ENCODE measurements at places on chromosomes 13 and 19. TPM values are rescaled to one million over a fixed set of nuclear protein-coding genes. Genes with fewer than 3 reads are reported as not detected.
A peak's percentile ranks its signal among the peaks of the same experiment; 100 is the strongest.

BSG gene
- total RNA-seq = 1,923 TPM

NCAN gene
- total RNA-seq = not detected

ZNF628 gene
- total RNA-seq = 6.4 TPM

MEIS3 gene
- 3.4 TPM for total RNA-seq

ACER1 gene
- not detected for total RNA-seq

DACH1 gene
- total RNA-seq = 3.5 TPM

BSPH1 gene
- total RNA-seq = not detected

ERCC5 gene
- 26.2 TPM for total RNA-seq

DNA sequence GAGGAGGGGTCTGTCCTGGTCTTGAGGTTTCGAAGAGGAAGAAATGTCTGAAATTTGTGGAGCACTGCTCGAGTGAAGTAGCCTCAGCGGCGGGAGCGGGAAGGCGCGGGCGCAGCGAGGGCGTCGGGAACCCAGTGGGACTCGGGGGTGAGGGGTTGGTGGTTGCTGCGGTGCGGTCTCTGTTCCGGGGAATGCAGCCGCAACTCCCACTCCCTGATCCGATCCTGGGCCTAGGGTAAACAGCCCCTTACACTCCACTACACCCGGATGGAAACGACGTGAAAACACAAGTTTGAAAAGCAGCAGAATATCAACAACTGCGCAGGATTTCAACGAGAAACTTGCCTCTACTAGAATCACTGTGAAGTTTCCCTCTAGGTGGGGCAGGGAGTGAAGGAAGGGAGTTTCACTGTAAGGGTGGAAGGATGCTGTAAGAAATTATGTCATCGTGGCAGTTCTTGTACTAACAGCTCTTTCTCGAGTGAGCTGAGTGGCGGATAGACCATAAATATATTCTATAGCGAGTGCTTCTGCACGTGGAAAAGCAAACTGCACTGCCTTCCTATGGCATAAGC, 2.0 kb upstream of the KLF12 start:
- DNase-seq = peak; percentile 48

- no peak for DNase-seq
Observed at GRCh38 chr19:29079356-29080032, 133.5 kb downstream of the UQCRFS1 start.

- DNase-seq = no peak
Observed at GRCh38 chr19:17737690-17738153, 13.6 kb upstream of the FCHO1 start.

- DNase-seq = no peak
Observed at GRCh38 chr13:97018029-97018819, 23.9 kb upstream of the OXGR1 start.

GRCh38 chr19:53586277-53586691, 45.5 kb upstream of the DPRX start:
- DNase-seq = no peak

GRCh38 chr19:29815231-29815630, 3.4 kb downstream of the CCNE1 start:
- DNase-seq = no peak

DNA sequence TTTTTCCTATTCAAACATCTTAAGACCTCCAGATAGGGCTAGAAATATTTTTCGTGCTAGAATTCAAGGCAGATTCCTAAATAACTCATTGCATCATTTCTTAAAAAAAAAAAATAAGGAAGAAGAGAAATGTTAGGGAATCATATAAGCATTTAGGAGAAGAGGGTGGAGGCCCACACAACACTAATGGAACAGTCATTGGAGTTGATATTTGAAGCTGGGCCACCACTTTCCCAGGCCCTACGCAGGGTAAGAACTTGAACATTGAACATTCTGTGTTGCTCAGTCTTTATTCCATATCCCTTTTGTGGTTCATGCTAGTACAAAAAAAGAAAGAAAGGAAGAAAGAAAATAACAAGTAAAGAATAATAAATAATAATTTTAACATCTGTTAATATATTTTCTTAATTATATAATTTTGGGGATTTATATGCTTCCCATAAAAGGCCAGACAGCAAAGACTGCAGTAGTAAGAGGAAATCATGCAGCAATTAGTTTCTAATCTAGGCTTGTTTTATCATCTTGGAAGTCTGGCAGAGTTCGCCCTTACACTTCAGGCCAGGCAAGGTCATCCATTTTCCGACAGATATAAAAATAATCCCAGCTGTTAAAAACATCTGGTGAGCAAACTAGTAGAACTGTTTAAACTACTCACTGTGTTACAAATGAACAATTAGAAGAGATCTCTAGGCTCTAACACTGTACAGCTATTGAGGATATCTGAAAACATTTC, 127.7 kb downstream of the FRY start:
- DNase-seq = no peak

- peak; percentile 38 for DNase-seq
Observed at GRCh38 chr19:14021474-14021873, 6.5 kb upstream of the RLN3 start.

- DNase-seq = no peak
Observed at GRCh38 chr13:59801107-59801880, 362.4 kb downstream of the DIAPH3 start.

DNA sequence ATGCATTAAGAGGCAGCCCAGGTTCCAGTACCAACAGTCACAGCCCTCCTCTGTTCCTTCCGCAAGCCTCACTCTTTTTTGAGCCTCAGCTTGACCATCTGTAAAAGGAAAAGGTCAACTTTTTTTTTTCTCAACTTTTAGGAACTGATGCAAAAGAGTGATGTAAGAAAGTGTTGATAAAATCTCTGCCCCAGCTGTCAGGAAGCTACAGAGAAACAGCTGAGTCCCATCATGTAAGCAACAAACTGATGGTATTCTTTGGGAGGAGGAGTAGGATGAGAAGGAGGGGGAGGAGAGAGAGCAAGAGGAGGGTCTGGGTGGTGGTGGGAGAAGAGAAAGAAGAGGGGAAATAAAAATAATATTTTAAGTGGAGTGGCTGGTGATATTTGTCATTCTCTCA, 233.9 kb upstream of the TSHZ3 start:
- no peak for DNase-seq

- no peak for DNase-seq
Observed at GRCh38 chr19:4347521-4347920, 4.2 kb downstream of the MPND start.

GRCh38 chr13:29497137-29497654, 98.3 kb downstream of the SLC7A1 start:
- DNase-seq = peak; percentile 89

DNA sequence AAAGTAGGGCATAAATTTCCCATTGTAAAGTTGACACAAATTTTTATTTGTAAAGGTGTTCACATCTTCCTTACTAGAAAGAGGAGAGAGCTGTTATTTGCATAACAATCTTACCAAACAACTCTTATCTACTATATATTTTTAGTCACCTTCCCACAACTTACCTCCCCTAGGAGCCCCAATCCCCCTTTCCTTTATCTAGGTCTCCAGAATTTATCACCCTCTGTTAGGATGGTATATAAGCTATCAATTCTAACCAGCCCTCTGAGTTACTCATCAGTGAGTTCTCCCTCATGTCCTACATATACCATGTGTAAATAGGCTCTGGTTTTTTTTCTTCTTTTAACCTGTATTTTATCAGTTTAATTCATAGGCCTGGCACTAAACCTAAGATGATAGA, 62.2 kb downstream of the DCT start:
- DNase-seq = no peak

GRCh38 chr13:99085139-99085807, 107.4 kb upstream of the DOCK9 start:
- no peak for DNase-seq

- DNase-seq = no peak
Observed at GRCh38 chr13:30809787-30810186, 74.4 kb downstream of the ALOX5AP start.

DNA sequence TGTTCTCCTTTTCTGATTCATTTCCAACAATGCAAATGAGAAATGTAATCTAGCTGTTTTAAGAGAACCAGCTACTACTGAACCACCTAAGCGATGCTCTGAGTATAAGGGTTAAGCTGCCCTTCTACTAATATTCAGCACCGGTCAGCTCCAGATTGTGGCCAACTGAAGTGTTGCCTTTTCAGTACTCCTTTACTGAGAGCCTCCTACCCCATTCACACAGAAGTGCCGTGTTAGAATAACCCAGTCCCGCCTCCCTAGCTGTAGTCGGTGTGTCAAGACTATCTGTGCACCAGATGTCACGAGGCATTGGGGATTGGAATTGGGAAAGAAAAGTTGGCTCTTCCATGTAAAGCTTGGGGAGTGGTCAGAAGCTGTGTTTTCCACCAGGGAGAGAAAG, 45.4 kb downstream of the FAM124A start:
- no peak for DNase-seq
